ENCODE measurements at places on chromosomes 2 and 18. TPM values are rescaled to one million over a fixed set of nuclear protein-coding genes. Genes with fewer than 3 reads are reported as not detected.

Gene SH3RF3
- total RNA-seq: under 0.01 TPM

Gene TGFBRAP1
- total RNA-seq: 20.7 TPM

Gene L3MBTL4
- total RNA-seq: 1.9 TPM

Gene CMPK2
- total RNA-seq: 1.4 TPM

Gene SLC66A2
- total RNA-seq: 67.1 TPM

Gene EVA1A
- total RNA-seq: 44.8 TPM

Gene PAX8
- 24.3 TPM for total RNA-seq

Gene IL1R2
- total RNA-seq: not detected

Gene SERPINB11
- total RNA-seq: not detected

Gene LANCL1
- total RNA-seq: 33.5 TPM

Gene GPR155
- 1.7 TPM for total RNA-seq

Gene PLEK
- not detected for total RNA-seq

Gene SERPINB5
- 1,115 TPM for total RNA-seq

Gene SALL3
- not detected for total RNA-seq

Gene NPHP1
- 3.4 TPM for total RNA-seq

Gene C1QL2
- total RNA-seq: not detected

Gene GALNT13
- total RNA-seq: 0.85 TPM

Gene MC4R
- not detected for total RNA-seq

Gene HES6
- total RNA-seq: 26.6 TPM

Gene SCG2
- 0.24 TPM for total RNA-seq

Gene RHBDD1
- 39.0 TPM for total RNA-seq

Gene SIX2
- 5.3 TPM for total RNA-seq

Gene PSTPIP2
- total RNA-seq: 14.5 TPM

Gene ANO7
- not detected for total RNA-seq

Gene VWC2L
- total RNA-seq: not detected

Gene LCT
- not detected for total RNA-seq

Gene IL1F10
- not detected for total RNA-seq

Gene PDE11A
- total RNA-seq: 0.48 TPM

Gene ACSL3
- total RNA-seq: 306 TPM

Data from tracheal epithelial cell (primary cell).